Islet precursor cell (in vitro differentiated cells): ENCODE measurements at places on chromosomes 6 and 20.

DNA sequence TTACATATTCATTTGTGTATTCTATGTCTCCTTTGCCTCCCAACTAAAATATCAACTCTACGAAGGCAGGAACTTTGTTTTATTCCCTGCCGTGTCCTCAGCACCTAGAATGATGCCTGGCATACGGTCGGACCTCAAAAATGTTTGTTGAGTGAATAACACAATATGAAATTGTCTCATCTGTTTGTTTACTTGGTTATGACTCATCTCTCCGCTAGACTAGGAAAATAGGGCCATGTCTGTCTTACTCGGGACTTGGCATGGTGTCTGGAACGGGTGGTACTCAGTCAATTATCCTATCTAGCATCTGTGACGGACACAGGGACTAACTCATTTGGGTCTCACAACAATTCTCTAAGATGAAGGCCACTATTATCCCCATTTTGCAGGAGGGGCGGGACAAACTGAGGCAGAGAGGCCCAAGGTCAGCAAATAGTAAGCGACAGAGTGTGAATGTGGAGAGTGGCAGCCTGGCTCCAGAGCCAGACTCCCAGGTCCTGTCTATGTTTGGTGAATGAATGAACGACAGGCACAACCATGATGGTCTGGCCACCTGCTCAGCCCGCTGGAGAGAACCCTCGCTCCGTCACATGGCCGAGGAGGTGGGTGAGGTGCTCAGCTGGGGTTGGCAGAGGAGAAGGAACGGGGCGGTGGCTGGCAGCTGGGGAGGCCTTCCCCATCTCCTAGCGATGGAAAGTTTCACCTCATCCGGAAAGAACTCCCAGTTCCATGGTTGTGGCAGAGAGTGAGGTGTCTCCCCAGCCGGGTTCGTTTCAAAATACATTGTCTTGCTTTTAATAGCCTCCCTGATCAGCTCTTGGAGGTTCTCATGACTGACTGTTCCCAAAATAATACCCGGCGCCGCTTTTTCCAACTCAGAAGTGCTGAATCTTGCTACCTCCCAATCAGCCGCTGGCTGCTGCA lies 27.6 kb upstream of the NFATC2 start:
- DNase-seq: no peak

GRCh38 chr6:123316733-123317323 lies 319.9 kb downstream of the TRDN start:
- no peak for DNase-seq

DNA sequence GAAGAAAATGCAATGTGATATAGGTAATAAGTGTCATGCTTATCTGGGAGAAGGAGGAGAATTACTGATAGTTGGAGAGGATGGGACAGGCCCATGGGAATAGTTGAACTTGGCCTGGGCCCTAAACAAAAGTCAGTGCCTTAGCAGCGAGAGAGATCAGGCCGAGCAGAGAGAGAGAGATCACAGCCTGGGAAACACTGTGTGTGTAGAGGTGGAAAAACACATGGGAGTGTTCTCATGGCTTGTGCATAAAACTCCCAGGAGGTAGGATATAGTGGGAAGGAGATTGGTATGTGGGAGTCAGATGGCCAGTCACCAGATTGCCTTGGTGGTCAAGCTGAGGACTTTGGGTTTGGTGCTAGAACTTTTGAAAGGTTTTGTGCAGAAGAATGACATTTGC lies 47.6 kb downstream of the FIG4 start:
- no peak for DNase-seq

DNA sequence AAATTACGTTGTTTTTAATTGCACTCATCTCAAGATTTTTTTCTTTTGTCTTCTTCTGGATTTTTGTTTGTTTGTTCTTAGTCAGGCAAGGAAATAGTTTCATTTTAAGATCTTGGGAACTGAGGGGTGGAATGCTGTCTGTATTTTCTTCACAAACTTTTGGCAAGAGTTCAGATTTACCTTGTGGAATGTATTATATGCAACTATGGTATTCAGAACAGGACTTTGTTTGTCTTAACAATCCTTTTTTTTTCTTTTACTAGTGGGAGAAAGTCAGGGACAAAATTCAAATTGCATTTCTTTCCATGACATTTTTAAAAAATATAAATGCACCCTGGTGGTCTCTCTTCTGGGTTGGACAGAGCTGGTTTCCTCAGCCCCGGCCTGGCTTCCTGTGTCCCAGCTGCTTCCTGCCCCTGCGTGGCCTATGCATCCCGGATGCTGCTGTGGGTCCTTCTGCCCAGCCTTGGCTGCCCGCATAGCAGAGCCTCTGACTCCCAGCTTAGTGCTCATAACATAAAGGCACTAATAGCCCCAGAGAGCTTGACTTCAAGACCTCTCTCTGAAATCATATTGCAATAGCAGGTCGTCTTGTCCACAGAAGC lies 520.7 kb downstream of the QKI start:
- DNase-seq: no peak

GRCh38 chr6:114740547-114740946 lies 397.7 kb upstream of the HS3ST5 start:
- no peak for DNase-seq

- DNase-seq: no peak
Observed at GRCh38 chr6:12269110-12269509, 21.1 kb upstream of the EDN1 start.

DNA sequence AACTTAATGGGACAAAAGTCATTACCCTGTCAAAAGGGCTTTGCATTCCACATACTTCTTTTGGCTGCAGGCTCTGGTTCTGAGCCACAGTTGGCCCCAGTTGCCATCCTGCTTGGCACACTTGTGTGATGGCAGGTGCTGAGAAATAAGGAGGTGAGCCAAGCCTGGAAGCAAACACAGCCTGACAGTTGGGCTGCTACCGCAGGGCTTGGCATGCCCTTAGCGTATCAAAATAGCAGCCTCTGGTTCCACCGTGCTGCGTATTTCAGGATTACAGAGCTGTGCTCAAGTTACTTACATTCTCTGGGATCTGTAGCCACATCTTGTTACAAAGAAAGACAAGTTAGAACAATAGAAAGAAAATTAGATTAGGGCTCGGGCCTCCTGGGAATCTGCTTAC lies 11.1 kb downstream of the MTHFD1L start:
- no peak for DNase-seq

GRCh38 chr20:10316582-10316981 lies 98.0 kb downstream of the SNAP25 start:
- DNase-seq: no peak

GRCh38 chr6:108946695-108947094 lies 98.5 kb downstream of the ARMC2 start:
- no peak for DNase-seq

DNA sequence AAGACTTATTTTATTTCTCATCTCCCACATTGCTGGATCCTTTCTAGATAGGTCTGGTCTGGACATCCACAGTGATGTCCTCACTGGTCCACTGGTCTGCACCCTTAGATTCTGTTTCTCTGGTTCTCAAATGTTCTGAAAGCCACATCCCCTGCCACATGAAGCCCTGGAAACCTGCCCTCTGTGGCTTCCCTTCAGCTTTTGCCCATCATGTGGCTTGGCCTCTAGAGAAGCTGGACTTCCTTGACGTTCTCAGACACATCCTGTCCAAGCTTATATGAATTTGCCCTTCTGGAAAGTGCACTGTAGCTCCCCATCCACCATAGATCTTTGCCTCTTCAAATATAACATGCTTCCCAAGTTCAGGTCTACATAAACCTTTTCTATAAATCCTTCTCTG lies 18.5 kb downstream of the CST4 start:
- no peak for DNase-seq

- DNase-seq: no peak
Observed at GRCh38 chr6:21491955-21492354, 101.6 kb upstream of the SOX4 start.

GRCh38 chr6:111606620-111607115 lies 990 bp upstream of the TRAF3IP2 start:
- DNase-seq: no peak

GRCh38 chr6:106316375-106316766 lies 9.2 kb downstream of the ATG5 start:
- no peak for DNase-seq

DNA sequence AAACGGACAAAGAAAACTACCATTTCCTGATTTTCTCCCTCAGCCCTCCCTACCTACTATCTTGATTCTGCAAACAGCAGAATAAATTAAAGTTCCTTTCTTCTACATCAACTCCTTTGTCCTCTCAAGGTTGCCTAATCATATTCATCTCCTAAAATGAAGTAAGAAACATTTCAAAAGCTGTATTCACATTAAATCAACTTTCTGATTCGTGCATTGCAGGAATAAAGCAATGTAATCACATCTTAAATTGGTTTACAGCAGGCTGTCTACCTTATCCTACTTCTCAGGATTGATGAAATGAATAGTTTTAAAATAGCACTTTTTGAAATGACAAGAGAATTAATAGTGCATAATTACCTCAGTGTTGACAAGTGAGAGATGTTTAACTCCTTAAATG lies 25.1 kb downstream of the PRKN start:
- DNase-seq: no peak

GRCh38 chr20:50101281-50101680 lies 11.7 kb downstream of the UBE2V1 start:
- no peak for DNase-seq

- DNase-seq: no peak
Observed at GRCh38 chr20:22425344-22426295, 158.8 kb downstream of the FOXA2 start.

DNA sequence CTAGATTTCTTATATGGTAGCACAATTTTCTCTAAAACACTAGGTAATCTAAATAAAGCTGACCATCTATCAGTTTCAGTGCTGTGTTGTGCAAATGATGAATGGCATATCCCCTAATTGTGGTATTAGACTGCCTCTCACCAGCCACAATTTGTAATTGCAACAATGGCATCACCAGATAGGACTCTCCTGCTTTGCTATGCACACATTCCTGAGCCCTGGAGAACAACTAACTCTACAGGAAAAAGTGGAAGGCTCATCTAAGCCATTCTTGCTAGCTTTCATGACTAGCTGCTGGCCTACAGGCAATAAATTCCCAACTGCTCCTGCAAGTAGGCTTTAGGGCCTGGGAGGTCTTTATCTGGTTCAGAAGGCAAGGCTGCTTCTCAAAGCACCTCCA lies 974.1 kb downstream of the EYS start:
- peak; percentile 72 for DNase-seq

DNA sequence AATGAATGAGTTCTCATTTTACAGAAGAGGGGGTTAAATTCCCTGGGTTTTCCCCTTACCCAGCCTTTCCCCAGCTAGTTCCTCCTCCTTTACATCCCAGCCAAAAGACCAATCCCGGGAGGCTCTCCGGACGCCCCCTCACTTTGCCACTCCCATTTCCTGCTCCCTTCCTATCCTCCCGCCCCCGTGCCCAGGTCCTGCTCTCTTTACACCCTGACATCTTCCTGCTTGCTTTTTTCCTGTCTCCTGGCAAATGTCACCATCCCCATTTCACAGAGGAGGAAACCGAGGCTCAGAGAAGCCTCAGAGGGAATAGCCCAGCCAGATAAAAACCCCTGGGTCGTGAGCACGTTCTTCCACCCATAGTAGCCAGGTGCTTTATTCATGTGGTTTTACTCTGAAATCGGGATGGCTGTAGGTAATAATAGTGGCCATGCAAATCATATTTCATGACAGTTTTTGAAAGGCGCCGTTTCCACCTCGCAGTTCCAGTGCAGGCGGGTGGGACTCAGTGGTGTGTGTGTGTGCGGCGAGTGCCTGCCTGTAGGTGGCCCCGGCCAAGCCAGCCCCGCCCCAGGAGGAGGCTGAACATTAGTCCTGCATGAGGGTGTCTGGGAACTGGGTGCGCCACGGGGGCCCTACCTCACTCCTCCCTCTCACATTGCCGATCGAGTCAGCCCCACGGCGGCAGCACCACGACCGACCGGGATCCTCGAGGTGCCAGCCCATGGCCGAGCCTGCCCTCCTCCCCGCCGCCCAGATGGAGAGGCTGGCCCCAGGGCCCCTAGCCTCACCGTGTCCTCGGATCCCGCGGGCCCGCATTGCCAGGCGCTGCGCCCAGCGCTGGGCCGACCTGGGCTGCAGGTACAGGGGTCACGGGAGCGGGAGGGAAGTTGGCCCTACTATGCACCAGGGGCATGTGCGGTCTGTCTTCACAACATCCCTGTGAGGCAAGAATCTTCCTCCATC lies at the start of gene ARHGAP40:
TSS of gene ARHGAP40 (plus strand) at position 594 of the 969 bp plus-strand sequence.
- peak; percentile 86 for DNase-seq

- no peak for DNase-seq
Observed at GRCh38 chr20:32034581-32035425, 17.2 kb upstream of the HCK start.

GRCh38 chr20:35721219-35721618 lies 20.8 kb downstream of the RBM39 start:
- no peak for DNase-seq

GRCh38 chr6:150599199-150600009 lies at the start of gene PLEKHG1:
Gene PLEKHG1 (plus strand): TSS chr6:150599885. CDS start chr6:150733682, 133,797 bp downstream.
- DNase-seq: peak; percentile 90

DNA sequence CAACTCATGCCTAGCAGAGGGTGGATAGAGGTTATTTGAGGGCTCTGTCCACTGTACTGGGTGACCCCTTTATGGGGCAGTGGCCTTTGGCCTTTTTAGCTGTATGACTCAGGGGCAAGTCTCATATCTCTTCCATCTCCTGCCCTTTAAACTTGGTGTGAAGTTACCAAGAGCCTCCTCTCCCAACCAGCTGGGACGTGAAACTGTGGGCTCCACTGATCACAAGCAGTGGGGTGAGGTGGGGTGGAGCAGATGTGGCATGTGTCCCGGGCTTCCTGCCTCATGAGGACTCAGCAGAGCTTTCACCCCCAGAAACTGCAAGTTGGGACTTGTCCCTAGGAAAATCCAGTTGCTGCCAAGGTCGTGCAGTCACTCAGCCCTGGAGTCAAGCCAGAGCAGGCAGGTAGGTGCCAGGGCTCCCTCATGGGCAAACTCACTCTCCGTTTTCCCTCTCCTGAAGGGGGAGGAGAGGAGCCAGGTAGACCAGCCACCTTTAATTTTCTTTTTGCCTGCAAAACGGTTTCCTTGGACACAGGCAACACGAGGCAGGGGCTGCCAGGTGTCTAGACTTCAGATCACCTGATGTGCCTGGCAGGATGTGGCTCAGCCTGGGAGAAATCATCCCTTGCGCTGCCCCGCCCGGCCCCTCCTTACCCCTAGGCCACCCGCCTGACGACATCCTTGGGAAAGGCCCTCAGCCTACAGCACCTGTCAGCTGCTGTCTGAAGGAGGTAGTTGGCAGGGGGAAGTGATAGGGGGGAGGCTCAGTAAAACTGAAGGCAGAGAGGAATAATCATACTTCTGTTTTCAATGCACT lies 4.0 kb downstream of the CDKN1A start:
- DNase-seq: peak; percentile 88
